ENCODE measurements at places on chromosomes 7 and 10.

- DNase-seq: no peak
Observed at GRCh38 chr10:88066876-88067275, 203.5 kb downstream of the PTEN start.

GRCh38 chr7:123770378-123770777 lies 21.6 kb upstream of the WASL start:
- DNase-seq: peak; percentile 74

GRCh38 chr7:2796358-2797352 lies 47.5 kb downstream of the GNA12 start:
- no peak for DNase-seq

DNA sequence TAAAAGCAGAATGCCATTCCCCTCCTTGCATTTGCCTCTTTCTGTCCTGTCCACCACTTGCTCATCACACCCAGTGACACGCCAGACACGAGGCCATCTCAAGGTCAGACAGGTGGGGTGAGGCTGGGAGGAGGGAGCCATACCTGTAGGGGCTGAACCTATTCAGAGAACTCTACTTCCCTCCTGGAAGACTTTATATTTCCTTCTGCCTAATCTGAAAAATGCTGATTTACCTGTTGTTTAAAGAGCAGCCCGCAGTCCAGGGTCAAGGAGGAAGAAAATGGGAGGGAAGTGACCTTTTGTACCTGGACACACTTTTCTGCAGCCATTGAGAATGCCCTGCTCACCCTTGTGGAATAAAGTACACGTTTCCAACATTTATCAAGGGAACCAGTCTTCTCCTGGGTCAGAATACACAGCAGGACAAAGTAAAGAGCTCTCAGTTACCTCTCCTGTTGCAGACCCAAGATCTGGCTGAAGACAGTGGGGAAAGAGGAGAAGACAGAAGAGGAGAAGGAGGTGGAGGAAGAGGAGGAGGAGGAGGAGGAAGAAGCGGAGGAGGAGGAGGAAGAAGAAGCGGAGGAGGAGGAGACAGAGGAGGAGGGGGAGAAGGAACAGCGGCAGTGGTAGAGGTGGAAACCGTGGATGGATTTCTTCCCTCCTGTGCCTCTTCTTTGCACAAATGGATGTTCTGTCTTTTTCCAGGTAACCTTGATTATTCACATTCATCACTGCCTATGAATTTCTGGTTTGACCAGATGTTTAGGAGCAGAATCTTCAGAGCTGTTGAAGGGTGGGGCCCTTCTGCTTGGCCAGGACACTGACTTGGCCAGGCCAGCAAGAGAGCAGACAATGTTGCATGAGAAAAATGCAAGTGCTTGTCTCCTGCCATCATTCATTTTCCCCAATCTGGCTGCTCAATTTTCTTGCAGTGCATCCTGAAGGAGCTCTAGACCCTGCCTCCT lies 1.2 kb upstream of the BLNK start:
- DNase-seq: no peak

- DNase-seq: no peak
Observed at GRCh38 chr7:79973455-79973854, 161.2 kb upstream of the GNAI1 start.

DNA sequence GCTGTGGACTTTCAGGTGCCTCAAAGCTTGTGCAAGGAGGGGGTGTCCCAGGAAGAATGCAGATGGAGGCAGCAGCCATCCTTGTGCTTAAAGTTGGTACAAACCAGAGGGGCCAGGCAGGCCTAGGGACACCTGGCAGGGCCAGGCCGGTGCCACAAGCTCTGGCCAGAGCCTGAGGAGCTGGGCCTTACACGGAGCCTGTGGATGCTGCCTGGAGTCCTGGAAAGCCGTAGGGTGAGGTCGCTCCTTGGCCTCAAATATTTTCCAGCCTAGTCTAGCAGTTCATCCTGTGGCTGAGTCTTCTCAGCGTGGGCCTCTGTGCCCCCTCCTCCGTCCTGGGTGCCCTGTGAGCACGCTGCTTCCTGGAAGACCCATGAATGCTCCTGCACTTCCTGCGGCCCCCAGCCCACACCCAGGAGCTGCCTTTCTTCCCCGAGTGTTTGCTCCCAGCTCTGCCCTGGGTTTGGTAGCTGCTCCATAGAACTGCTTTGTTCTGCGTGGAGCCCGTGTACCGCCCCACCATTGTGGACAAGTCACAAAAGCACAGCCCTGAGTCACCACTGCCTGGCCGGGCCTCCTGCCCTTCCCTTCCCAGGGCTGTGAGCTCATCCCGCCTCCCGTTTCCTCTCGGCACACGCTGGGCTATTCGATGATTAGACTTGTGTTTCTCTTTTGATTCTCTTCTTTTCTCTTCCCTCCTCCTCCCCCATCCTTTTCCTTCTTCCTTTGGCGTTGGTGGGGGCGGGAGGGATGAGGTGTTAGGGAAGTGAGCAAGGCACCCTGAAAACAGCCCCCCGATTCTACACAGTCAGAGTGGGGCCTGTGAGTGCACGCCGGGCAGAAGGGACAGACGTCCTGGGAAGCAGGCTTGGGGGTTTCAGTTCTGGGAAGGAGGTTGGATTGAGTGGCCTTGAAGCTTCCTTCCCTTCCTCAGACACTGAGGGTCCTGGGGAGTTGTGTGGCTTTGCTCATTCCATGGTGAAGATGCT lies 73.2 kb upstream of the SHH start:
- DNase-seq: no peak

- DNase-seq: no peak
Observed at GRCh38 chr10:88781206-88781605, 21.3 kb upstream of the LIPM start.

- DNase-seq: no peak
Observed at GRCh38 chr7:114107522-114107921, 188.7 kb upstream of the PPP1R3A start.

GRCh38 chr7:139852482-139852845 lies 23.4 kb downstream of the TBXAS1 start:
- no peak for DNase-seq

GRCh38 chr7:65980478-65981250 lies 1.3 kb downstream of the GUSB start:
- peak; percentile 64 for DNase-seq

- DNase-seq: peak; percentile 58
Observed at GRCh38 chr7:41189866-41190265, 513.0 kb downstream of the INHBA start.

DNA sequence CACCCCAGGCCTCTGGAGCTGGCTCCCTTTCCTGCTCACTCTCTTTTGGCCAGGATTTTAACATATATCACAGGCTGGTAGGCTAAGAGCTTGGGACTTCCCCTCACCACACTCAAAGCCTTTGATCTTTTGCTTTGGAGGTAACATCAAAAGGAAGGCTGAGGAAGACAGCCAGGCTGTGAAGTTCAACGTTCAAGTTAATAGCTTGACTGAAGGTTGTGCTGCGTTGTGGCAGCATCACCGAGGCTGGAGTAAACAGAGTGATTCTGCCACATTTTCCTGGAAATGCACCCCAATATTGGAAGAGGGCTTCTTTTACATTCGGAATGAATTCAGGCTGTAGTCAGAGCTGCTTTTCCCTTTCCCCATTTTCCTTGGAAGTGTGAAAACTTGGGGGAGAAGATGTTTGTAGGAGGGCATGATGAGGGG lies 57.3 kb downstream of the TCF7L2 start:
- peak; percentile 83 for DNase-seq

DNA sequence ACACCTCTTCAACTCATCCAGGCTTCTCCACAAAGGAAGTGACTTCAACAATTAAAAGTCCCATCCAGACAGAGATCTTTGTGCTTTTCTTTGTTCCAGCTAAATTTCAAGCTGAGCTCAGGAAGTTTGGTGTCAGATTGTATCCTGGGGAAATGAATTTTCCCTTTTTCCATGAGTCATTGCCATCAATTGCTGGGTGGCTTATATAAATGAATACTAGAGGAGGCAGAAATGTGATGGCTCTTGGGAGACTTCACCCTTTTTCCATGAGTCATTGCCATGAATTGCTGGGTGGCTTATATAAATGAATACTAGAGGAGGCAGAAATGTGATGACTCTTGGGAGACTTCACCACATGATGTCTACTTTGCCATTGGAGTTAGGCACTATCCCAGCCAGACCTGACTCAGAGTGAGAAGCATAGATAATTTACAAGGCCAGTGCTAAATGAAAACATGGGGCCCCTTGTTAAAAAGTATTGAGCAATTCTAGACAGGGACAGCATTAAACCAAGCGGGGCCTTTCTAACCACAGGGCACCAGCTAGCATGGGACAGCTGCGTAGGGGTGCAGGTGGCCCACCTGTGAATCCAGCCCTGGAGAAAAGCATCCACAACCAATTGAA lies 339.2 kb upstream of the PODXL start:
- peak; percentile 30 for DNase-seq

GRCh38 chr7:90320418-90320800 lies 695 bp downstream of the FAM237B start:
- no peak for DNase-seq

DNA sequence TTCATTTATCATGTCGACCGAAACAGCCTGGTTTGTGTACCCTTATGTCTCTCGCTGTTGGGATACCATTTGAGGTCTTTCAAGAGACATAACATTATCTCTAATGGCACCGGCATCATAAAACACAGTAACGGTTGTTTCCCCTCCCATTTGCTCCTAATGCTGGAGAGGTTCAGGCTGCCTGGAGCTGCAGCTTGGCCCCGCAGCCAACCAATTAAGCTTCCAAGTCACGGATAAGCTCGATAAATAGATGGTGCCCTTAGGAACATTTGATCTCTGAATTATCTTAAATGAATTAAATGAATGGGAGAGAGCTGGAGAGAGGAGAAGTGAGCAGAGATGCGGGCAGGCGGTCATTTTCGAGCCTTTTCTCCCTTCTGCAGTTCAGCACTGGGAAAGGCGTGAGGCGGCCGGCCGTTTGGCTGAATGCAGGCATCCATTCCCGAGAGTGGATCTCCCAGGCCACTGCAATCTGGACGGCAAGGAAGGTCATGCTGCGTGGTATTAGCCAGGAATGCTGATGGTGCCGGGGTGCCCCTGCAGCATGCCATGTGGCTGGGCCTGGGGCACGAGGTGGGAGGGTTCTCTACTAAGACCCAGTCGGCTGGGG lies 12.6 kb downstream of the CPA4 start:
- DNase-seq: no peak

- peak; percentile 18 for DNase-seq
Observed at GRCh38 chr7:35905555-35905954, 104.7 kb downstream of the SEPTIN7 start.

DNA sequence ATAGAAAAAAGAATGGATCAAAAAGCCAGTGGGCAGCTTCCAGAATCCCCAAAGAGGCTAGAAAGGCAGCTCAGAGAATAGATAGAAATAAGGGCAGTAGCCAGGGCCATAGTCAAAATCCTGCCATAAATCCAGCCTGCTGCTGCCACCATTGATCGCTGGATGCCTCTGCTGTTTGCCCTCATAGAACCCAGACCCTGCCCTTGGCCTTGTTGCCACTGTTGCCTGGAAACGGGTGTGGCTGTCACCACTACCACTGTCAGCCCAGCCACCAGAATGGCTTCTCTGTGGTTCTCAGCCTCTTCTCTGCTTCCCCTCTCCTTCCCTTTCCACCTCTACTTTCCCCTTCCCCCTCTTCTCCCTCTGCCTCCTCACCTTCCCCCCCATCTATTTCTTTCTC lies 57.8 kb downstream of the HHEX start:
- peak; percentile 21 for DNase-seq

- DNase-seq: peak; percentile 14
Observed at GRCh38 chr7:116836911-116837310, 25.5 kb upstream of the CAPZA2 start.

DNA sequence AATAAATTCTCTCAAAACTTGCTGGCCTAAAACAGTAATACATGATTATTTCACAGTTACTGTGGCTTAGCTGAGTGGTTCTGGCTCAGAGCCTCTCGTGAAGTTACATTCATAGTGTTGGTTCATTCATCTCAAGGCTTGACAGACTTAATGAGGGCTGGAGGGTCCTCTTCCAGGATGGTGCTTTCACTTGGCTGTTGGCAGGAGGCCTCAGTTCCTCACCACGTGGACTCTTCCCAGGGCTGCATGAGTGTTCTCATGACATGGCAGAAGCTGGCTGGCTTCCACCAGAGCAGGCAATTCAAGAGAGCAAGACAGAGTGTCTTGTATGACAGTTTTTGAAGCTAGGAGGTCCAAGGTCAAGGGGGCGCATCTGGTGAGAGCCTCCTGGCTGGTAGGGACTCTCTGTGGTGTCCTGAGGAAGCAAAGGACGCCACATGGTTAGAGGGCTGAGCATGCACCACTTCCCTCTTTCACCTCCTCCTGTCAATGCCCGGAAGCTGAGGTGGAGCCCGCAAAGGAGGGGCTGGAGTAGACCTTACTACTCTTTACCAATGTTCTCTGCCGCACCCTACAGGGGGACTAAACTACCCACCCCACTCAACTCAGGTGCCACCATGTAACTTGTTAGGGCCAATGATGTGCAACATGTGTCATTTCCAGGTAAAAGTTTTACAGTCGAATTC lies 58.2 kb upstream of the YAE1 start:
- DNase-seq: no peak

- DNase-seq: no peak
Observed at GRCh38 chr7:82318786-82319185, 124.8 kb downstream of the CACNA2D1 start.

- no peak for DNase-seq
Observed at GRCh38 chr7:69526570-69526969, 71.7 kb upstream of the AUTS2 start.

- DNase-seq: no peak
Observed at GRCh38 chr7:5441840-5442503, 18.3 kb upstream of the TNRC18 start.

GRCh38 chr10:55793024-55793423 lies 568.0 kb downstream of the ZWINT start:
- no peak for DNase-seq

GRCh38 chr7:135168489-135169140 lies 1.9 kb downstream of the CYREN start:
- DNase-seq: no peak

DNA sequence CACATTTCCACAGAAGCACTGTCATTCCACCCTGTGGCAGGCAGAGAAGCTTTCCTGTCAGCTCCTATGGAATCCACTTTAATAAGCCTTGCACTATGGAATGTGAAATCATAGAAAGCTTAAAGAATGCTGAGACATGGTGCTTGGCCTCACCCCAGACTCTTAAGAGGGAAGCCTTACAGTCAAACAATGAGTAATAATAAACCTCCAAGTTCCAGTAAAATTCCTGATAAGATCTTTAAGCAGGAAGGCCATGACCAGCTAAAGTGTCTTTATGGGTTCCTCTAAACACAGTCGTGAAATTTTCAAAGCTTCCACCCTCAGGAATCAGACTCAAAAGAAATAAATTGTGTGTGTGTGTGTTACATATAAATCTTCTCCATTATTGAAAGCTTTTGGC lies 11.9 kb upstream of the TEX36 start:
- no peak for DNase-seq

GRCh38 chr10:88156341-88156740 lies 292.9 kb downstream of the PTEN start:
- no peak for DNase-seq

GRCh38 chr7:36615852-36616540 lies 108.3 kb downstream of the AOAH start:
- DNase-seq: no peak

DNA sequence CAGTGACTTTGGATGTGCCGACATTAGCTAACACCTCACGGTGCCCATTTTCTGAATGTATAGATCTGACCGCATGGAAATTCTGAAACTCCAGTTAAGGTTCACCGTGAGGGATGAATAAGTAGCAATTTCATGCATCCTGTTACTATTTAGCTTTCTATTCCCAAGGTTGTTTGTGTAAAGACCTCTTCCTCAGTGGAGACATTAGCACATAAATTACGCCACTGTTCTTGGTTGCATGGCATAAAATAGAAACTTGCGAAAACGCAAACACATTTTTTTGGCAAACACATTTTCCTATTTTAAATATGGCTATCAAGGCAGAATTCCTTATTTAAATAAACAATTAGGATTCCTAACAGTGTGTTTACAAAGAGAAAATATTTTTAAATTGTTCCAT lies 36.5 kb downstream of the DENND2A start:
- DNase-seq: no peak

- DNase-seq: no peak
Observed at GRCh38 chr10:87987206-87987605, 123.8 kb downstream of the PTEN start.
